Endothelial cell (in vitro differentiated cells): ENCODE measurements at places on chromosomes 6 and 20. TPM values are rescaled to one million over a fixed set of nuclear protein-coding genes. Genes with fewer than 3 reads are reported as not detected.

DNA sequence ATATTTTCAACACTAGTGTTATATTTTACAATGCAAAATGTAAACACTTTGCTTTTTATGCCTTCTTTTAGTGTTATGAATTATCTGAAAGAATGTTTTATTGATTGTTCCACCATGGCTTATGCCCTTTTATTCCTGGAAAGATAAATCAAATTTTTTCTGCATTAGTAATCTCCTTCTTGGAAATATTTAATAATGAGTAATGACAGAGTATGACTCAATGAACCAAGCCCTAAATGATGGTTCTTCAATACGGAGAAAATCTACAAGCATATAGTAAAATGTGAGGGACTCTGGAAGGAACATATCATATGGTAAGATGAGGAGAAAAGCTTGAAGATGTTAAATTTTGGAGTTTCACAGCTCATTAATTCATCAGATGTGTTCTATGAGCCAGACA lies 929.6 kb downstream of the C6orf118 start:
- no peak overlapping the region for H3K27ac ChIP-seq
- no peaks in the 10 kb centered on the region for H3K36me3 ChIP-seq
- DNase-seq: no peak
- H3K4me3 ChIP-seq: no peak overlapping the region

Gene ZNF165
- 1.4 TPM for total RNA-seq

GRCh38 chr6:101391772-101392585 lies 1.5 kb upstream of the GRIK2 start:
- no peak overlapping the region for H3K27ac ChIP-seq
- peaks cover 14% of the 10 kb centered on the region for H3K4me1 ChIP-seq
- H3K36me3 ChIP-seq: no peaks in the 10 kb centered on the region
- DNase-seq: peak; percentile 5
- peak overlapping the region; percentile 87 for H3K4me3 ChIP-seq
- H3K27me3 ChIP-seq: peaks cover 12% of the 10 kb centered on the region

DNA sequence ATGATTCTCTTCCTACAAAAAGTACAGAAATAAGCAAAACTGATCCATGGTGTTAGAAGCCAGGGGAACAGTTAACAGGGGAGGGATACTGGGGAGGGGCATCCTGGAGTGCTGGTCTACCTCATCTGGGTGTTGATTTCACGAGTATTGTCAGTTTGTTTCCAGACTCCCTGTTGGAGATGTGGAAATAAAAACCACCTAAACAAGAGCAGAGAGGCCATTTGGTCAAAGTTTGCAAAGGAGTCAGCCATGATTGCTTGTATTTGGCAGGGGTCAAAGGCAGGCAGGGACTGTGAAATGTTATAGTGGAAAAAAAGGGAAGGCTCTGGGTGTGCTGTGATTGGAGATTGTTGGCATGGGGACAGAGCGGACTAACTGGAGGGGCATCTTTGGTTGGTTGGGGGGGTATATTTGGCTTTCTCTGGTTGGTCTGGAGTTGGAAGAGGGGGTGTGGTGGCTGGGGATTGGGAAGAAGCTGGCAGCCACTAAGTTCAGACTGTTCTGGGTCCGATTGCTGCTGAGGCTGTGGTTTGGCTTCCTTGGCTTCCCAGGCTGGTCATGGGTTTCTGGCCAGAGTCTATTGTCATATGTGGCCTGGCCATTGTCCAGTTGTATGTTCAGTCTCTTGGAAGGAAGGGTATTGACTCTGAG lies 14.9 kb upstream of the PANK2 start:
- peak overlapping the region; percentile 67 for H3K27ac ChIP-seq
- no peak for DNase-seq
- H3K4me1 ChIP-seq: peaks cover 18% of the 10 kb centered on the region
- H3K36me3 ChIP-seq: peaks cover 44% of the 10 kb centered on the region
- peak overlapping the region; percentile 56 for H3K4me3 ChIP-seq

Gene SNX21
- 11.9 TPM for total RNA-seq

GRCh38 chr6:14799928-14800327 lies 445.9 kb upstream of the JARID2 start:
- no peaks in the 10 kb centered on the region for H3K36me3 ChIP-seq
- peak; percentile 38 for DNase-seq
- no peak overlapping the region for H3K4me3 ChIP-seq
- peak overlapping the region; percentile 8 for H3K27ac ChIP-seq
- H3K27me3 ChIP-seq: peaks cover 1% of the 10 kb centered on the region
- peaks cover 2% of the 10 kb centered on the region for H3K4me1 ChIP-seq

- H3K4me1 ChIP-seq: peaks cover 37% of the 10 kb centered on the region
- peak overlapping the region; percentile 61 for H3K27ac ChIP-seq
- peaks cover 21% of the 10 kb centered on the region for H3K36me3 ChIP-seq
- H3K4me3 ChIP-seq: no peak overlapping the region
- DNase-seq: no peak
These were observed 32.7 kb upstream of the C20orf203 start for GRCh38 chr20:32706486-32706885.

DNA sequence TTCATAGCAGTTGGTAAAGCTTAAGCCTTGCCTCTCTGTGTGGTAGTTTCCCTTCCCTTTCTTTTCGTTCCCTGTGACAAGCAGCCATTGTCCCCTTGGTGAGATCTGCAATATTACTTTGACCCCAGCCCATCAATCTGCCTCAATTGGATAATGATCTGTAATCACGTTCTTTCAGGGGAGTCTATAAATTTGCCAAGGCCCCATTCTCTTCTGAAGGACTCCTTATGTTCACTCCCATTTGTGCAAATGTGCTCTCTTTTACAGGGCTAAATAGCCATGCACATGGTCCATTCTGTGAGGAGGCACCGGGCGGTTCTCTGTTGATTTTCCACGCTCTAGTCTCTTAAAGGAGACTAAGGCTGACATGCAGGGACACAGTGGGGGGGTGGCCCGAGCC lies 660.4 kb upstream of the SLC35B3 start:
- no peak overlapping the region for H3K4me3 ChIP-seq
- H3K36me3 ChIP-seq: no peaks in the 10 kb centered on the region
- DNase-seq: no peak

DNA sequence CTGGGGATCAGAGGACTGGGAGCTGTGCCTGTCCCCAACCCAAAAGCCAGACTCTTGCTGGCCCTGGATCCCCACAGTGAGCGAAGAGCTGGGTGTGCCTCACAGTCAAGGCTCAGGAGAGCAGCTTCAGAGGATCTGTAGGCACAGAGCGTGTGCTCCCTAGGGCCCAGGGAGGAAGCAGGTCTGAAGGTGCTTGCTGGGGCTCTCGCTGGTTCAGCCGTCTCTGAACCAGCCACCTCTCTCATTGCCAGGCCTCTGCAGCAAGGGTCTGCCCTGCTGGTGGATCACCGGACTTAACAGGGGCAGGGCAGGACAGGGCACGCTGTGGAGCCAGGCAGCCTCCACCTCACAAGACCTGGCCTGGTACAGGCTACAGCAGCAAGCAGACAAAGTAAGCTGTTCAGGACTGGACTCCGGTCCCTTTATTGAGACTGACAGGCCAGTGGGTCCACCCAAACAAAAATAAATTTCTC lies 13.8 kb downstream of the PCIF1 start:
- peaks cover 43% of the 10 kb centered on the region for H3K36me3 ChIP-seq
- H3K27ac ChIP-seq: no peak overlapping the region
- H3K27me3 ChIP-seq: peaks cover 10% of the 10 kb centered on the region
- no peak overlapping the region for H3K4me3 ChIP-seq
- DNase-seq: no peak
- no peaks in the 10 kb centered on the region for H3K4me1 ChIP-seq

DNA sequence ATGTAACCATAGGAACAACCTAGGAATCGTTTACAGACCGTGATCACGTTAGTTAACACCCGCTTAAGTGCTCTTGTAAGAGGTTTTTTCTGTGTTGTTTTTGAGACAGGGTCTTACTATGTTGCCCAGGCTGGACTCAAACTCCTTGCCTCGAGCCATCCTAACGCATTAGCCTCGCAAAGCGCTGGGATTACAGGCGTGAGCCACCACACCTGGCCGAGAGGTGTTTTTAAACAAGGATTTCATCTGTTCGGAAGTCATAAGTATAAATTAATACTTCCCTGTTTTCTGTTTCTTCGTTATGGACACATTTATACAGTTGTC lies 727 bp downstream of the MRS2 start:
- no peaks in the 10 kb centered on the region for H3K27me3 ChIP-seq
- peaks cover 9% of the 10 kb centered on the region for H3K36me3 ChIP-seq
- H3K4me3 ChIP-seq: peak overlapping the region; percentile 98
- H3K27ac ChIP-seq: peak overlapping the region; percentile 74
- H3K4me1 ChIP-seq: peaks cover 28% of the 10 kb centered on the region

DNA sequence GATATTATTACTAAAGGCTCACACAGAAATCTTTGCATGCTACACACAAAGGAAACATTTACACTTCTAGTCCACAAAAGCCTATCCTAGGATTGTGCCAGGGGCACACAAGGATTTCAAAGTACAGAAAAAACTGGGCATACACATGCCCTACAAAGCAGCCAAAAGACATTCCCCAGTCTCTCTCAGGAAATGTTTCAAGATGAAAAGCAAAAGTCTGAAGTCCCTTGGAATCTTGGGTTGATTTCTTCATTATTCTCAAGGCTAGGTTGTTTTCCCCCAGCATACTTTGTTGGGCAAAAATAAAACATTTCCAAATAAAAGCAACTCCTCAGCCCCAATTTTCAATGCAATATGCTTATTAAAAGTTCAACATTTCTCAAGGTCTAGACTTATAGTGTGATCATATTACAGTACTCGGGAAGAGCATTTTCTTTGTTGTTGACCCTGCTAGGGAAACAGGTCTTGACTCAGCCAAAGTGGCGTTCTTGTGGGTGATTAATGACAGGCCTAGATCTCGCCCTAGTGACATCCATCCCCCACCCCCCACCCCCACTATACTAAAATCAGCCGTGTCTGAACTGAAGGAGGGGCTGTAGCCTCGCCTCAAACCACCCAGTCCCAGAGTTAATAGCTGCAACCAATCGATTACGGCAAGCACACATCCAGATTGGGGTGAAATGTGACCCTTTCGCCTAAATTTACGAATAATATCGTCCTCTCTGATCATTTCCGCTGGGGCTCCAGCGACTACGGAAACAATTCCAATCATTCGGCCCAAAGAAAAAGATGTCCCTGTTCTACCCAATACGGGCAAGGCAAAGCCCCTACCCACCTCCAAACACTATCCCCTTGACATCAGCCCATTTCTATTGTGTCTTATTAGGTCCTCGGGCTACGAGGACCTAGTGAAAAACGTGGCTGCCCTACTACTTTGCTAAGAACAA lies 1.4 kb downstream of the AKIRIN2 start:
- H3K27ac ChIP-seq: peak overlapping the region; percentile 99
- H3K36me3 ChIP-seq: peaks cover 14% of the 10 kb centered on the region
- peak; percentile 10 for DNase-seq
- H3K27me3 ChIP-seq: peaks cover 16% of the 10 kb centered on the region

DNA sequence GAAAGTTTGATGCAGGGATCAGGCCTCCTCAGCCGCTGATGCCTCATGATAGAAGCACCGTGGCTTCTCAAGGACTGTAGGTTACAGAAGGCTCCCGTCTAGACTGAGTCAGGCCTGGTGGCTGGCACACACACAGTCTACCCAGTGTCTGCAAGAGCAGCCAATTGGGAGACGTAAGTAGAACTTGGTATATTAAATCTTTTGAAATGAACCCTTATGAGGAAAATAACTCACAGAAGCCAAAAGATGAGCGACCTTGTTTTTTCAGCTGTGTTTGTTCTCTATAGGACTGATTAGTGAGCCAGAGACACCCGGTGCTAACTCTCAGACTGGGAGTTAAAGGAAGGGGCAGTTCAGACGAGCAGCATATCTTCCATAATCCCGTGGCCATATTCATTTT lies 5.9 kb upstream of the PDE10A start:
- H3K36me3 ChIP-seq: peaks cover 4% of the 10 kb centered on the region
- H3K27ac ChIP-seq: no peak overlapping the region
- peaks cover 9% of the 10 kb centered on the region for H3K27me3 ChIP-seq
- no peak for DNase-seq
- H3K4me1 ChIP-seq: peaks cover 15% of the 10 kb centered on the region

DNA sequence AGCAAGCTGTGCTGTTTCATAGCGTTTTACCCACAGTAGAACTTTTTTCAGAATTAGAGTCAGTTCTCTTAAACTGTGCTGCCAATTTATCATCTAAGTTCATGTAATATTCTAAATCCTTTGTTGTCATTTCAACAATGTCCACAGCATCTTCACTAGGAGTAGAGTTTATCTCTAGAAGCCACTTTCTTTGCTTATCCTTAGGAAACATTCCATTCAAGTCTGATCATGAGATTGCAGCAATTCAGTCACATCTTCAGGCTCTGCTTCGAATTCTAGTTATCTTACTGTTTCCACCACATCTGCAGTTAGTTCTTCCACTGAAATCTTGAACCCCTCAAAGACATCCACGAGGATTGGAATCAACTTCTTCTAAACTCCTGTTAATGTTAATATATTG lies 12.5 kb downstream of the CTNNBL1 start:
- H3K27me3 ChIP-seq: peaks cover 4% of the 10 kb centered on the region
- no peak overlapping the region for H3K4me3 ChIP-seq
- H3K27ac ChIP-seq: no peak overlapping the region
- no peak for DNase-seq
- peaks cover 32% of the 10 kb centered on the region for H3K4me1 ChIP-seq

Gene SALL4
- total RNA-seq: 65.4 TPM

Gene CLVS2
- total RNA-seq: 0.28 TPM

Gene HLA-DQA2
- not detected for total RNA-seq

- H3K36me3 ChIP-seq: peaks cover 6% of the 10 kb centered on the region
- no peak for DNase-seq
- no peaks in the 10 kb centered on the region for H3K4me1 ChIP-seq
- H3K27ac ChIP-seq: peak overlapping the region; percentile 49
- H3K4me3 ChIP-seq: peak overlapping the region; percentile 82
These were observed 2.3 kb downstream of the DEFB124 start for GRCh38 chr20:31472395-31473330.
